ENCODE measurements at places on chromosomes 13 and 19.
A peak's percentile ranks its signal among the peaks of the same experiment; 100 is the strongest.

GRCh38 chr13:51861723-51862300 lies at the start of gene CCDC70:
TSS of gene CCDC70 (plus strand) at chr13:51861969. CDS start at chr13:51865412, 3,443 bp downstream.
- no peak for DNase-seq
- H3K27me3 ChIP-seq, result peaks cover 15% of the 10 kb centered on the region
- peaks cover 14% of the 10 kb centered on the region for H3K4me1 ChIP-seq
- no peak within 1 kb of the TSS for H3K4me3 ChIP-seq
- H3K27ac ChIP-seq, result no peak within 1 kb of the TSS
- no peaks in the 10 kb centered on the region for H3K36me3 ChIP-seq

- no peak for DNase-seq
- H3K4me1 ChIP-seq, result peaks cover 15% of the 10 kb centered on the region
Measured at GRCh38 chr19:17303940-17304267, 679 bp upstream of the ABHD8 start.

- no peak overlapping the region for H3K4me3 ChIP-seq
- no peak overlapping the region for H3K27ac ChIP-seq
Measured at GRCh38 chr13:96454466-96454865, 364.6 kb downstream of the HS6ST3 start.

DNA sequence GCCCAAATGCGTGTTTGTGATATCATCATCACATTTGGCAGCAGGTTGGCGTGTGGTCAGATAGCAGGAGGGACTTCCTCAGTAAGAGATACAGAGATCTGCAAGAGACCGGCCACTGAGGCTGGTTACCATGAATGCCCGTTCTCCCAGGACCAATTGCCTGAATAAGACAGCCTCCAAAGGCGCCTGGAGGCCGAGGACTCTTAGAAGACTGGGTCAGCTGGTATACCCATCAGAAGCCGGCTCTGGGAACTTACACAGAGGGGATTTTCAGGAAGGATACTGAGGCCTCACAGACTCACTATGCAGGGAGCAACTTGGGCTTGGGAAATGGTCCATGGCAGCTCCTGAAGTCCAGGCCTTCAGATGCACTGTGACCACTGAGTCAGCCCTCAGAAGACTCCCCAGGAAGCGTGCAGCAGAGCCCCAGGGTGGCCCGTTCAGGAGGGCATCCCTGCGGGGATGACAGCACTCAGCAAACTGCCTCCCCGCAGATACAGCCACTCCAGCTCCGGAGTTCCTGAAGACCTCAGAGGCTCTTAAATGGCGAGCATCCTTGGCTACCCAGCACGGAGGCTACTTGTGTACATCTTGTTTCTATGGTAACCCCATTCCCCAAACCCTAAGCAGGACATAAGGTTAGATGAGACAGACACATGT lies 26.4 kb upstream of the VSTM2B start:
- H3K27me3 ChIP-seq, result peaks cover 23% of the 10 kb centered on the region
- H3K27ac ChIP-seq, result no peak overlapping the region
- DNase-seq, result no peak
- no peaks in the 10 kb centered on the region for H3K4me1 ChIP-seq

DNA sequence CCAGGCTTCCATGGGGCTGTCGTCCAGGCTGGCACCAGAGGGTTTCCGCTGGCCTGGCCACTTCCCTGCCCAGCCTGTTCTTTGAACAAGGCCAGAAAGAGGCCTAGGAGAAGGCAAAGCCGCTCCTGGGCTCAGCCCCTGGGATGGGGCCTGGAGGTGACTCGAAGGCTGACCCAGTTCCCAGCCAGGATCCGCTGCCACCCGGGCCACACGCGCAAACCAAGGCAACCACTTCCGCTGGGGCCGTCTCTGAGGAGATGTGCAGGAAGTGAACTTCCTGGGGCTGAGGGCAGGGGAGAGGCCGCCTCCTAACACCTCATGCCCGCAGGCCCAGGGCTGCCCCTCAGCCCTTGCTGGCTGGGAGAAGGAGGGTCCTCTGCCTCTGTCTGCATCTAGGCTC lies 15.2 kb downstream of the PLEKHF1 start:
- no peaks in the 10 kb centered on the region for H3K27me3 ChIP-seq
- no peak overlapping the region for H3K4me3 ChIP-seq
- DNase-seq, result no peak

DNA sequence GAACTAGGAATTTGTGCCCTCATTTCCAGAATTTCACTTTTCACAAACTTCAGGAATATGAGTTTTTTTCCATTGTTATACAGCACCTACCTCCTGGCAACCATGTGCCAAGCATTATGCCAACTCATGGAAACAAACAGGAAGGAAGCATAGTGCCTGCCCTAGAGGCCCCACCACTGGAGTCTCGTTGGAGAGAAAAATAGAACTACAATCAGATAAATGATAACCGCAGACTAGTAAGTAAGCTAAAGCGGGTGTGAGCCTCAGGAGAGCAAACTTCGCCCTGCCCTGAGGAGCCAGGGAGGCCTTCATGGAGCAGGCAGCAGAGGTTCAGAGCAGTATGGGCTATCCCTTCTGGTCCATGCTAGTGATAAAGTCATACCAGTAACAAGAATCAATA lies 75.9 kb downstream of the FRY start:
- no peaks in the 10 kb centered on the region for H3K36me3 ChIP-seq
- no peak overlapping the region for H3K4me3 ChIP-seq
- no peak overlapping the region for H3K27ac ChIP-seq
- no peaks in the 10 kb centered on the region for H3K27me3 ChIP-seq
- DNase-seq, result no peak
- H3K4me1 ChIP-seq, result no peaks in the 10 kb centered on the region

DNA sequence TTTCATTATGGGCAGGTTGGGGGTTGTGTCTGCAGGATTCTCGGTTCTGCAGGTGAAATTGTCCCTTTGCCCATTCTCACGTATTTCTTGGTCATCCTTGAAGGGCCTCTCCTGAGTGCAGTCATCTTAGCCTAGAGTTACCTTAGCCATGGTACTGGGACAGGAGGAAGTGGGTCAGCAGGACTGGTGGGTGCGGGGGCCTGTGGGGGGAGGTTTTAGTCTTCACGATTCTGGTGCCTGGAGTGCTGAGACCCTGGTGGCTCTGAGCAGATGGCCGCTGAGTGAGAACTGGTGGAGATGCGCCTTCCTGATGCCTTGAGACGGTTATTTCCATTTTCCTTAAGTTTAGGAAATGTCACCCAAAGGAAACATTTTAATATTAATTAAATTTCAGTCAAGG lies 11.8 kb downstream of the COL4A2 start:
- H3K36me3 ChIP-seq, result peaks cover 8% of the 10 kb centered on the region
- H3K4me3 ChIP-seq, result no peak overlapping the region
- peaks cover 6% of the 10 kb centered on the region for H3K4me1 ChIP-seq
- no peak for DNase-seq

DNA sequence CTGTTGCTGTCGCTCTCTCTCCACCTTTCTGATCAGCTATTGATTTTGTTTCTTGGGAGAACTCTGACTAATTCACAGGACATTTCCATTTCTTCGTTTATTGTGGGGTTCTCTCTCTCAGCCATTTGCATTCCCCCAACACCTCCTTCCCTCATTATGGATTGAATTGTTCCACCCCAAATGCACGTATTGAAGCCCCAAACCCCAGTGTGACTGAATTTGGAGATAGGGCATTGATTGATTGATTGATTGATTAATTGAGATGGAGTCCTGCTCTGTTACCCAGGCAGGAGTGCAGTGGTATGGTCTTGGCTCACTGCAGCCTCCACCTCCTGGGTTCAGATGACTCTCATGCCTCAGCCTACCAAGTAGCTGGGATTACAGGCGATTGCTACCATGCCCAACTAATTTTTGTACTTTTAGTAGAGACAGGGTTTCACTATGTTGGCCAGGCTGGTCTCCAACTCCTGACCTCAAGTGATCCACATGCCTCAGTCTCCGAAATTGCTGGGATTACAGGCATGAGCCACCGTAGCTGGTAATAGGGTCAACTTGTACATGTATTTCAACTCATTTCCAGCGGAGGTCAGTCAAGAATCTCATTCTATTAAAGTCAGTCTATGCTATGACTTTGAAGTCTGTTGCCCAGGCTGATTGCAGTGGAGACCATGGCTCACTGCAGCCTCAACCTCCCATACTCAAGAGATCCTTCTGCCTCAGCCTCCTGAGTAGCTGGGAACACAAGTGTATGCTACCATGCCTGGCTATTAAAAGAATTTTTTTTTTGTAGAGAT lies 13.6 kb downstream of the NFILZ start:
- no peaks in the 10 kb centered on the region for H3K4me1 ChIP-seq
- H3K27ac ChIP-seq, result no peak overlapping the region
- DNase-seq, result no peak
- no peak overlapping the region for H3K4me3 ChIP-seq
- H3K27me3 ChIP-seq, result peaks cover 14% of the 10 kb centered on the region

GRCh38 chr19:17420475-17420924 lies 653 bp downstream of the MVB12A start:
- H3K27ac ChIP-seq, result peak overlapping the region; percentile 71
- peak; percentile 20 for DNase-seq
- H3K36me3 ChIP-seq, result peaks cover 2% of the 10 kb centered on the region
- peak overlapping the region; percentile 79 for H3K4me3 ChIP-seq

GRCh38 chr13:32175307-32175706 lies 139.9 kb downstream of the ZAR1L start:
- no peaks in the 10 kb centered on the region for H3K27me3 ChIP-seq
- peaks cover 7% of the 10 kb centered on the region for H3K4me1 ChIP-seq
- DNase-seq, result no peak
- no peaks in the 10 kb centered on the region for H3K36me3 ChIP-seq
- no peak overlapping the region for H3K4me3 ChIP-seq
- H3K27ac ChIP-seq, result no peak overlapping the region

DNA sequence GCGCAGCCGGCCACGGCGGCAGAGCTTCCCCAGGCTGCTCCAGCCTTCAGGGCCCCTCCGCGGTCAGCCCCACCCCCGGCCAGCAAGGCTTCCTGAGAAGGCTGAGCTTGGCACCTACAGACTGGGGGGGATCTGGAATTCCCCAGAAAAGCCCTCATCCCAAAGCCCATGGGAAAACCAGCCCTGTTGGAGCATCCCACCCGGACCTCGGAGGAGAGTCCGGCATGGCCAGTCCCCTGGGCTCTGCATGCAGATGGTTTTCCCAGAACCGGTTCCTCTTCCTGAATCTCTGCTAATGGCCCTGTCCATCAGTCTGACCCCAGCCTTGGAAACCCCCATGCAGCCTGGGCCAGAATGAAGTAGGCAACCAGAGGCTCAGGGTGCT lies 10.3 kb downstream of the RASA3 start:
- DNase-seq, result no peak
- peaks cover 5% of the 10 kb centered on the region for H3K27me3 ChIP-seq
- no peak overlapping the region for H3K4me3 ChIP-seq

- H3K36me3 ChIP-seq, result no peaks in the 10 kb centered on the region
- no peak overlapping the region for H3K27ac ChIP-seq
- H3K4me1 ChIP-seq, result peaks cover 14% of the 10 kb centered on the region
- no peak for DNase-seq
- no peaks in the 10 kb centered on the region for H3K27me3 ChIP-seq
Measured at GRCh38 chr13:69591437-69591836, 516.2 kb upstream of the ATXN8OS start.

DNA sequence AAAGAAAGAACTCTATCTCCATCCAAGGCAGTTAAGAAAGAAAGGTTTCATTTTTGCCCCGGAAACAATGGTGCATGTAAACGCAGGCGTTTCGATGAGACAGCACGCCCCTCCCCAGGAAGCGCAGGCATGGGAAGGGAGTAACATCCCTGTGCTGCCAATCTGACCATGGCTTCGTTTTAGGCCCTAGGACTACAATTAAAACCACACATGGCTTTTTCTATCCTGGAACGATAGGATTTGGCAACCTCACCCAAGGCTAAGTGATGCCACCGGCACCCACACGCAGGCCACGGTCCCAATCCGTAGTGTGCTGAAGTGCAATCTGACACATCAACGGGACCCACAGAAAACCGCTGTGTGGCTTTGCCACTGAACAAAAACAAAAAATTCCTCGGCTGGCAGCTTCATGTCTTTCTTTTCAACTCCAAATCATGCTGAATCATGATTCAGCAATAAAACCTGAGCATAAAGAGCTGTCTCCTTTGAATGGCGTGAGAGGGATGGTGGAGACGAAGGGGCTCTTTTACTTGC lies 24.2 kb downstream of the RANBP3 start:
- H3K36me3 ChIP-seq, result peaks cover 4% of the 10 kb centered on the region
- peaks cover 67% of the 10 kb centered on the region for H3K4me1 ChIP-seq
- H3K27me3 ChIP-seq, result no peaks in the 10 kb centered on the region
- peak overlapping the region; percentile 90 for H3K27ac ChIP-seq
- DNase-seq, result no peak
- no peak overlapping the region for H3K4me3 ChIP-seq

DNA sequence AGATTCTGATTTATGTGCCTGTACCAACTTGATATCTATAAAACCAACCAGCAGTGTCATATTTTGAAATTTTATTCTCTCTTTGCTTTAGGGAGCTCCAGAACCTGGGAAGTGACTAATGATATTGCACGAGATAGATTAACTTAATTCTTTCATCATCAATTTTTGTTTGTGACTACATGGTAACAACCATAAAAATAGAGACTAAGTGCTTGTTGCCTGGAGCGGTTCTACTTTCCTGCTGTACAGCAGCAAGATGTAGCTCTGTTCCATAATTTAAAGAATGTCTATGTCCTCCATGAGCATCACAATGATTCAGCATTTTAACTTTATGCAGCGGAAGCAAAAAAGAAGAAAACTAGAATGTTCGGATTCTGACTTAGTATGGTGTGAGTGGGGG lies 275.6 kb downstream of the KLF5 start:
- H3K4me3 ChIP-seq, result no peak overlapping the region
- H3K36me3 ChIP-seq, result no peaks in the 10 kb centered on the region
- no peak for DNase-seq
- H3K4me1 ChIP-seq, result peaks cover 4% of the 10 kb centered on the region

DNA sequence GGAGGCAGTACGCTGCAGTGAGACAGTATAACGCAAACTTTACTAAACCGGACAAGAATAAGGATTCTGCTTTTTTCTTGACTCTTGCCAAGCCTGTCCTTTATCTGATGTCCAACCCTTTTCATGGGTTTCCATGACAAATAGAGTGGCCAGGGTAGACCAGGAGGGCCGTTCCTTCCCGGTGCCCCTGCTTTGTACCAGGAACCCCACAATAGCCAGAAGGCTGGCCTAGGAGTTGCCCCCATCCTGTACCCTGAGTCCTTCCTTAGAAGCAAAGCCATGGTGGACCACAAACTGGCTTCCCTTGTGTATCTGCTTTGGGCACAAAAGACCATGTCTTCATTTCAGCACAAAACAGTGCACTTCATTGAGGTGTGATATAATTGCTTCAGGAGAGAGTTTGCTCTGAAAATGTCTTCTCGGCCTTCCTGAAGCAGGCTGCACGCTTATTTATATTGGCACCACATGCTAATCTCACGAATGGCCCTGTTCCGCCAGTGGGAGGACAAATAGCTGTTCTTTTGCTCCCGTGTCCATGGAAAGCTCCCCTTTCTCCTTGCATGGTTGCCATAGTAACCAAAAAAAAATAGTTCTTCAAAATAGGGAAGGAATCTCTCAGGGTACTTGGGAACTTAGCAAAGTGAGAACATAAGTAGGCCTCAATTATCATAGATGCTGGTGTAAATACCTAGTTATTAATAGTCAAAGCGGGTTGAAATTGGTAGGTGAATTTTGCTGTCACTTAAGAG lies 222.1 kb downstream of the ZIC5 start:
- H3K4me3 ChIP-seq, result no peak overlapping the region
- H3K4me1 ChIP-seq, result peaks cover 21% of the 10 kb centered on the region
- no peaks in the 10 kb centered on the region for H3K36me3 ChIP-seq
- H3K27ac ChIP-seq, result peak overlapping the region; percentile 34
- no peaks in the 10 kb centered on the region for H3K27me3 ChIP-seq

Data from progenitor cell of endocrine pancreas (in vitro differentiated cells).